ENCODE measurements at places on chromosomes 2 and 18. TPM values are rescaled to one million over a fixed set of nuclear protein-coding genes. Genes with fewer than 3 reads are reported as not detected.

GRCh38 chr2:45769854-45770576, 118.5 kb downstream of the PRKCE start:
- H3K4me3 ChIP-seq, result no peak overlapping the region
- DNase-seq, result no peak
- no peaks in the 10 kb centered on the region for H3K36me3 ChIP-seq

DNA sequence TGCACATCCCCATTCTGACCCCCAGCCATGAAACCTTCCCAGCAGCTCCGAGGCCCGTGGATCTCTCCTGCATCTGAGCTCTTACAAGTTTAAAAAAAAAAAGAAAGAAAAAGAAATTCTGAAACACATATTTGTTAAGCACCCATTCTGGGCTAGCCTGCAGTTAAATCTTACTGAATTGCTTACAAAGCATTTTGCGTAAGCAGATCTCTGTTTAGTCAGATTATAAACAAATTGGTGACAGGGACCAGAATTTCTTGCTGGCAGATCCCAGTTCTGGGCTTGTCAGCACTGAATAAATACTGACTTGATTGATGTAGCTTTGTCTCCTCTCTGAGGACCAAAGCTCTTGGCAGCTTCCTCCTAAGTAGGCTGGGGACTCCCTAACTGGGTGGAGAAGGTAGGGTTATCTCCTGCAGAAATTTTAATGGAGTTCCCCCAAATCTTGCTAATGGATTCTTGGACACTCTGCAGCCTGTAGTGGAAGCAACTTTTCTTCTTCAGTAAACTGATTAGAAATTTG, 160.9 kb downstream of the MIB1 start:
- H3K27ac ChIP-seq, result no peak overlapping the region
- H3K4me1 ChIP-seq, result no peaks in the 10 kb centered on the region
- no peak for DNase-seq
- H3K36me3 ChIP-seq, result no peaks in the 10 kb centered on the region
- H3K27me3 ChIP-seq, result no peaks in the 10 kb centered on the region

DNA sequence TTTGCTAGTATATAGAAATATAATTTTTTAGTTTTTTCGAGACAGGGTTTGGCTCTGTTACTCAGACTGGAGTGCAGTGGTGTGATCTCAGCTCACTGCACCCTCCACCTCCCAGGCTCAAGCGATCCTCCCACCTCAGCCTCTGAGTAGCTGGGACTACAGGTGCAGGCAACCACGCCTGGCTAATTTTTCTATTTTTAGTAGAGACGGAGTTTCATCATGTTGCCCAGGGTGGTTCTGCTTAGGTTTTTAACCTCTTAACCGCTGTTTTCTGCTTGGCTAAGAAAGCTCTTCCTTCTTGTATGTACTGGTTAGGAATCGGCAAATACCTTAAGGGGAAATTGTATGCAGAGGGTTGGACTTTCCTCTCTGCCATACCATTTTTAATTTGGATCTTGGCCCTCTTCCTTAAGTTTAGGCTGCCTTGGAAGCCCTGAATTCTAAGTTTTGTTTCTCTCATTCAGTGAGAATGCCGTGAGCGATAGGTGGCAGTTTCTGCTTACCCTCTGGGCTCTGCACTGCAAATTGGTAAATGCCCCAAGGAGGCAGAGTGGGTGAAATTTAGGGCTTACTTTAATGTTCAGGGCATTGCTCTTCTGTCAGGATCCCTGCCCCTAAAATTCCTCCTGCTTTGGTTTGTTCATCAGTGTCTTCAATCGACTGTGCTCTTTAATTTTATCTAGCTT, 32.3 kb downstream of the EML6 start:
- no peaks in the 10 kb centered on the region for H3K36me3 ChIP-seq
- no peak for DNase-seq
- no peaks in the 10 kb centered on the region for H3K4me1 ChIP-seq
- no peaks in the 10 kb centered on the region for H3K27me3 ChIP-seq
- no peak overlapping the region for H3K27ac ChIP-seq

- no peaks in the 10 kb centered on the region for H3K36me3 ChIP-seq
- H3K4me3 ChIP-seq, result no peak overlapping the region
- H3K27me3 ChIP-seq, result no peaks in the 10 kb centered on the region
- H3K4me1 ChIP-seq, result no peaks in the 10 kb centered on the region
These were observed 401.1 kb upstream of the LRATD1 start for GRCh38 chr2:14231391-14231898.

DNA sequence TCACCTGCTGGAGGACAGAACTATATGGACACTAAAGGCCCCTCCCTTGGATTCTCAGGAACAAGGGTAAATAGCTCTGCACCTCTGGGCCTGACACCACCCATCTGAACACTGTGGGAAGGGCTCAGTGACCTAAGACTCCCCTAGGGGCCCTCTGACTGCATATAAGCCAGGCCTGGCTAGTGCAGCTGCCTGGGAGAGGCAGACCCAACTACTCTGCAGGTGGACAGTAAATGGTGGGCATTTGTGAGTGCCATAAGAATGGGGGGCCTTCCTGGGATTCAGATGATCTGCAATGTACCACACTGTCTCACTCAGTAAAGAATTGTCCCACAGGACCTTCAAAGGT, 11.2 kb upstream of the WIPF1 start:
- peaks cover 52% of the 10 kb centered on the region for H3K4me1 ChIP-seq

DNA sequence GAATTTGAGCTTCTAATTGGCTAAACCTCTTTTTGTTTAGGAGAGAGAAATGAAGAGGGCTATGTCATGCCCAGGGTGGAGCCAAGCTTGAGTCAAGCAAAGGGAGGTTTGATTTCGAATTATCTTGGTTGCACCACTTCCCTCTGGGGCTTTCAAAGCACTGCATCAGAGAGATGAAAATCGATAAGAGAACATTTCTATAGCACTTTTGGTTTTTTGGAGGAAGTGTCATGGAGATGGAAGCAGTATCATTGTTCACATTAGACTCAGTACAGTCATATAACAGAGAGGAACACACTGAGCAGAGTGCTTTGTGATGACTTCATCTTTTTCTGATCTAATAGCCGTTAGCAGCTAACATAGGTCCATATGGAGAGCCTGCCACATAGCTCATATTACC, 120.3 kb upstream of the UXS1 start:
- H3K36me3 ChIP-seq, result no peaks in the 10 kb centered on the region
- DNase-seq, result no peak

The PAX8 gene
- total RNA-seq, result 0.37 TPM

The NR4A2 gene
- 2.2 TPM for total RNA-seq
